Activated CD4-positive, alpha-beta T cell treated with anti-CD3 and anti-CD28 coated beads for 4 hours (primary cell): ENCODE measurements at places on chromosomes 6 and 20.
A peak's percentile ranks its signal among the peaks of the same experiment; 100 is the strongest.

GRCh38 chr20:63957004-63957689, 931 bp upstream of the UCKL1 start:
- peak; percentile 78 for DNase-seq

- no peak for DNase-seq
These were observed 157.6 kb upstream of the RPS6KA2 start for GRCh38 chr6:166784691-166785090.

DNA sequence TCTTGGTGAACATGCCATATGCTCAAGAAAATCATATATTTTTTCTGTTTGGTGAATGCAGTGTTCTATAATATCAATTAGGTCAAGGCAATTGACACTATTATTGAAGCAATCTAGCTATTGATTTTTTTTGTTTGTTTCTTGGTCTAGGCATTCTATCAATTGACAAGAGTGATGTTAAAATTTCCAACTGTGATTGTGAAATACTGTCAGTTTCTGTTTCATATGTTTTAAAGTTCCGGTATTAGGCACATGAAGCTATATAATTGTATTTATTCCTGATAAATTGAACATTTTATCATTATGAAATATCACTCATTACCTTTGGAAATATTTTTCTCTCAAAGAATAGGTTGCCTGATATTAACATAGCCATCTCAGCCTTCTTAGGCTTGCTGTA, 653.4 kb downstream of the HDGFL1 start:
- no peak for DNase-seq

DNA sequence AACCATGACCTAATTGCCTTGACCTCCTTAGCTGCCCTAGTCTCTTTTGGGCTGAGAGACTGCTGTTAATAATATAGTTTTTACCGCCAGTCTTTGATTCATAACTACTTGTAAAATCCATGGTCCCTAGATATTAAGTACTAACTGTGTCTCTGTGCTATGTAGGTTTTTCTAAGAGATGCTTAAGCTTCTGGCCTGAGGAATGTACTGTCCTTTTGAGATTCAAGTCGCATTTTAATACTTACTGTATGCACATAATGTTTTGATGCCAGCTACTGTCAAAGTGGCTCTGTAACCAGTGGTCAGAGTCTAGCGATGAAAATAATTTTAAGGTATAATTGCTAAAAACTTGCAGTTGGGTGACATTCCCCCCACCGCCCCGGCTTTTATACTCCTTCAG, 2.1 kb downstream of the AKAP12 start:
- no peak for DNase-seq

DNA sequence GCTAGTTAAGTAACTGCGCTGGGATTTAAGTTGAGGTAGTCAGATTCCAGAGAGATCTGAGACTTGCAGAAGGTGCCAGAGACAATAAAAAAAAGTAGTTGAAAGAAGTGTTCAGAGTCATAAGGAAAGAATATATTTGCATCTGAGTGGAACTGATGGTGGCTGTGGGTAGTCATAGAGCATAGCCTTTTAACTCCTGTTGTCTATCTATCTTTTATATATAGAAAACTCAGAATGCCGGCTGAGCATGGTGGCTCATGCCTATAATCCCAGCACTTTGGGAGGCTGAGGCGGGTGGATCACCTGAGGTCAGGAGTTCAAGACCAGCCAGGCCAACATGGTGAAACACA, 62.0 kb downstream of the CARMIL1 start:
- DNase-seq = no peak

DNA sequence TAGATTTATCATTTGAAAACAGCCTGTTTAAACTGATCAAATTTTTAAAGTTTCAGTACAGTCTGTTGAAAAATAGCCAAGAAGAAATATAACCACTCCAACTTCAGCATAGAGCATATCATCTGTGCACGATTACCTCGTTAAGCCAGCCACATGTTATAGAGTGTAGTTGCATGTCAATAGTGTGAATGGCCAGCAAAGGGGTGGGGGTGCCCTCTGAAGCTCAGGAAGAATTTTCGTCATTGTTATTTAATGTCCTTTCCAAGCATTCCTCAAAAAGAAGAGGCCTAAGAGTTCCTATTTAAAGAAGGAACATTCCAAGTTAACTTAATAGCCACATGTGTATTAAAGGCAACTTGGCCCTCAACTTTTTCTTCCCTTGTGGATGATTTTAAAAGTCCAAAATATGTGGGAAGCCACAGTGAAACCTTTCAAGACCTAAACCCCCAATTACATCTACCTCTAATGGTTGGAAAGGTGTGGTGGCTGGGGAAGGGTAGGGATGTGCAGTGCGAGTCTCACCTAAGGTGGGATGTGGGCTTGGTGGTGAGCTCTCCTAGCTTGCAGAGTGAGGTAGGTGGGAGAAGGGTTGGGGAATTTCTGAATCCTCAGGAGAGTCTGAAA, 1.8 kb upstream of the CCN2 start:
- no peak for DNase-seq

- no peak for DNase-seq
These were observed 83.1 kb downstream of the MRPL14 start for GRCh38 chr6:44044154-44044539.

DNA sequence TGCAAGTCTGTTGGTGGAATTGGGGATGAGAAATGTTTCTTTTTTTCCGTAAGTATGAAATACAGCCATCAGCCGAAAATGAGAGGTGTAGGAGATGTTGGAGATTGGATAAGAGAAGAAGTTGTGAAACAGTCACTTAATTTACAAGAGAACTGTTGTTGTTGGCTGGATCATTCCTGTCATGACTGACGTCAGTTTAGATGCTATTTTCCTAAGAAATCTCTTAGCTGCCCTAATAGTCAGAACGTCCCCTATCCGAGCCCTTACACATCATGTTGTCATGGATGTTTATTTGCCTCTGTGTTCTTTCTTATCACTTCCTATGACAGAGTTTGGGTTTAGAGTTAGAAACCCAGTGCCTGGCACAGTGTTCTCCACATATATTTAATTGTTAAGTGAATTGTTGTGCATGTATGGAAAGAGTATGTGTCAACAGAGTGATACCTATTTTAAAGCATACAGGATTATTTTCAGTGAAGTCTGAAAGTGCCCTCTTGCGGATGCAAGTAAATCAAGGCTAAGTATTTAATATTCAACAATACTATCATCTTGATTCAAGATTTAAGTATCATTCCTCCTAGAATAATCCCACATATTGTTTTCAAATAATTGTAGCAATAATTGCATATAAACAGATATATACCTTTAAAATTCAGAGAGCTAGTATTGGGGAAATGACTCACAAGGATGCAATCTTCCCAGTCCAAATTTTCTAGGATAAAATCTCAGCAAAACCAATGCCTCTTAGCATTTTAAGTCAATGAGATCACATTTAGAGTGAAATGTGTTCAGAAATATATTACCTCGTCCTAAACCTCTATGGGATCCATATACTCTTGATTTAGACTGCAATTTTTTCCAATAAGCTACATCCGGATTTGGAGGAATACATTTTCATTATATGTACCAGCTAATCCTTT, 309.9 kb upstream of the NOX3 start:
- no peak for DNase-seq

- no peak for DNase-seq
These were observed 43.3 kb downstream of the PPARD start for GRCh38 chr6:35385457-35386202.

DNA sequence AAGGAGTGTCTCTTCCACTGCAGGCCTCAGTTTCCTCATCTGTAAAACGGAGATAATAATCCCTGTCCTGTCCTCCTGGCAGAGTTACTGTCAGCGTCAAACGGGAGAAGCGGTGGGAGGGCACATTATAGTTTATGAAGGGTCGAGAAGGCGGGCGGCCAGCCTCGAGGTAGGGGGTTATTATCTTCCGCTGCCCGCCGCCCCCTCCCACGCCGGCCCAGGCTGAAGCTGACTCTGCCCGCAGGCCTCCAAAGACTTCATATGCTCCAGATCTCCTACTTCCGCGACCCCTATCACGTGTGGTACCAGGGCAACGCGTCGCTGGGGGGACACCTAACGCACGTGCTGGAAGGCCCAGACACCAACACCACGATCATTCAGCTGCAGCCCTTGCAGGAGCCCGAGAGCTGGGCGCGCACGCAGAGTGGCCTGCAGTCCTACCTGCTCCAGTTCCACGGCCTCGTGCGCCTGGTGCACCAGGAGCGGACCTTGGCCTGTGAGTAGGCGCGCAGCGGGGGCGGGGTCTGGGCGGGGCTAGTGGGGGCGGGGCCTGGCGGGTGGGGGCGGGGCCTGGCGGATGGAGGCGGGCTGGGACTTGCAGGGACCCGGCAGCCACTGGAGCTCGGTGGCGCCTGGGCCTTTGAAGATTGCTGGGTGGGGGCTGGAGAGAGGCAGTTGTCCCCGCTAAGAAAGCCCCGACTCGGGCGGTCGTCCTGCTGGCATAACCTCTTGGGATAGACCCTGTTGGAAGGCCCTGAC, 2.8 kb downstream of the PROCR start:
- no peak for DNase-seq

- no peak for DNase-seq
These were observed 20.6 kb upstream of the CHMP4B start for GRCh38 chr20:33790566-33790965.
